CD4-positive, alpha-beta T cell treated with Interleukin-15 for 1 hour (primary cell): ENCODE measurements at places on chromosomes 2 and 18.

- no peak for DNase-seq
Measured at GRCh38 chr2:35251156-35251555, 1104.4 kb upstream of the CRIM1 start.

DNA sequence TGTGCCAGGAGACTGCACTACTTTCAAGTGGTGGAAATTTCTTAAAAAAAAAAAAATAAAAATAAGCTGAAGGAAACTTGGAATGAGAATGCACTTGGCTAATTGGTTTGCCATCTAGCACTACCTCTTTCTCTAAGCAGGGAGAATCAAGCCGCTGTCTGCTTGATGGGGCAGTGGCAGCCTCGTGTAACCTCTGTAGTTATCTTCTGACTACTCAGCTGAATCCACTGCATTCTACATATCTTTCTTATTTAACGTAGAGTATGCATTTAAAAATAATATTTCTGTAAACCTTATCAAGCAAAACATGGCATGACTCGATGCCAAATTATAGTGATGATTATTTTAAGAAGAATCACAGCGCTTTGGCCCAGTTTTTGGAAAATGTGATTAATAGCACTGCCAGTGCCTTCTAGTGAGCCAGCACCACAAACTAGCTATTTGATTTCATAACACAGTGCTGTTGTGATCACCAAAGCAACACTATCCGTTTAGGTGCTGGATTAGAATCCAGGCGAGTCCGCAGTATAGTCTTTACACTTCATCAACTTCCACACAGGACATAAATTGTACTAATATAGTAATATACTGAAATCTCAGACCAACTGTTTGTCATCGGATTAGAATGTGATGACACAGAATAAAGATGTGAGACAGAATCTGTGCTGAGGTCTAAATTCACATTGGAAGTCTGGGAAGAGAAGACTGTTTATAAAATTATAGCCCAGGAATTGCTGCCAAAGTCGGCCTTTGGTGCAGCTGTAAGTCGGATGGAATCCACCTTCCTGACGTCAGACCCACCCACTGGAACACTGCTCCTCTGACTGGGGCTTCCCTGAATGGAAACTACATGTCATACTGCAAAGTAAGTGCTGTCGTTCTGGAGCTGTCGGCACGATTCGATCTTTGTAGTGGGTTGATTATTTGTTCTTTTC lies 136.5 kb upstream of the ETAA1 start:
- DNase-seq, result no peak

- no peak for DNase-seq
Measured at GRCh38 chr2:98149333-98149697, 62.3 kb downstream of the VWA3B start.

GRCh38 chr2:195663007-195663406 lies 6.0 kb downstream of the SLC39A10 start:
- no peak for DNase-seq

- no peak for DNase-seq
Measured at GRCh38 chr2:135785032-135785431, 43.4 kb downstream of the UBXN4 start.

- DNase-seq, result no peak
Measured at GRCh38 chr2:161975062-161975812, 98.8 kb downstream of the DPP4 start.

DNA sequence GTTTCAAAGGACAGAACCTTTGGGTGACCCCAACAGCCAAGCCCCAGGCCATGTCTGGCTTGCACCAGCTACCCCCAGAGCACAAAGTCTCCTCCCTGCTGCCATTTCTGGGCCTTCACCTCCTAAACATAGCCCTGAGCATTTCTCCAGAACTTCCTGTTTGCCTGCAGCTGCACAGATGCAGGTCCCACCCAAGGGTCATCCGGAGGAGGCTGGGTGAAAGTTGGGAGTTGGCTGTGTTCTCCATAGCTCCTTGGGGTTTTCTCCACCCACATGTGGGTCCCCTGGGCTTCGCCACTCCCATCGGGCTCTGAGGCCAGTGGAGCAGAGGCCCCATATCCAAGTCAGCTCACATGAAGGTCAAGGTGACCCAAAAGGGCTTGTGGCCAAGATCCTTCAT lies 4.3 kb downstream of the TNP1 start:
- DNase-seq, result no peak

DNA sequence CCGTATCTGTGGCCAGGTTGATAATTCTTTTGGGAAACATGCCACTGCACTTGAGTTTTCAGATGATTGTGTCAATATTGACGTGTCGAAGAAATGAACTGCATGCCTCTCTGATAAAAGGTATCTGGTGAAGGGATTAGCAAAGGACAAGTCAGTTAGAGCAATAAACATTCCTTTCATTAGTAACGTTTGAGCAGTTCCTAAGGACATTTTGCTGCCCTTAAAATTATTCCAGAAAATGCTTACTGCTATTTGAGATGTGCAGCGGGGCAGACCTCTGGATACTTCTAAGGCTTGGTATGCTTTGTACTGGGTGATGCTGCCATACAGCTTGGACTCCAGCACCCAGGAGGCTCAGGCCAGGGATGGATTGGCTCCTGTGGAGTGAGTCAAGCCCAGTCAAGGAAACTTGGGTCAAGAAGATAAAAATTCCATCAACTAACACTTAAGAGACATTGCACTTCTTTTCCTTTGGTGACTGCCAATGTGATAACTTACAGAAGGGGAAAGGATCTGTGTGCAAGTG lies 166.7 kb downstream of the FHOD3 start:
- DNase-seq, result no peak

DNA sequence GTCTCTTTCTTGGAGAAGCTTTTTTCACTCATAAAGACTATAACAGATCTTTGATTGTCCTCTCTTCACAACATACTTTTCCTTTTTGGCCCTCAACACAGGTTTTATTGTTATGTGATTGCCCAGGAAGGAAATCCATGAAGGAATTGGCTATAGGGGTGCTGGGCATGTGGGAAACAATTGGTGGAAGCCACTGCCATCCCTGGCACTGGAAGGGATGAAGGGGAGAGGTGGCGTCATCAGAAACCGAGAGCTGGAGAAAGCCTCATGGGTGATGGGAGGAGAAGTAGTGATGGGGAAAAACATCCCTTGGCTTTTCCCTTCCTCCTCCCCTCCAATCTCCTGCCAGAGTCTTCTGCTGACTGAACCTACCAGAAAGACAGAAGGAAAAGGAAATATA lies 106.2 kb downstream of the SPOPL start:
- DNase-seq, result no peak

GRCh38 chr2:137729305-137729704 lies 235.0 kb upstream of the HNMT start:
- DNase-seq, result no peak

DNA sequence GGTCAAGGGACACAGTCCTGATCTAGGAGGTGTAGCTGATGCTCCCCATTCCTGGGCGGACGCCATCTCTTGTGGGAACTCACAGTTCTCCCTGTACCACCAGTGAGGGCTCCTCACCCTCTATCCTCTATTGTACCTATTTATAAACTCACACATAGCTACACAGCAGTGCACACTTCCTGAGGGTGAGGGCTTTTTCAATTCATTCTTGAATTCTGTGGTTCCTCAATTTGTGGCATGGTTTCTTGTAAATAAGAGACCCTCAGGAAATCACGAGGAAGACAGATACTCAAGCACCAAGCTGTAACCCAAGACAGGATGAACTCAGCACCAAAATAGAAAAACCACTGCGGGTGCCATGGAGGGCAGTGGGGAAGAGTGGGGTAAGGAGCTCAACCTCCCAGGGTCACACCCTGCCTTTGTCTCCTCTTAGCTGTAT lies 245.9 kb upstream of the PXDN start:
- DNase-seq, result no peak

DNA sequence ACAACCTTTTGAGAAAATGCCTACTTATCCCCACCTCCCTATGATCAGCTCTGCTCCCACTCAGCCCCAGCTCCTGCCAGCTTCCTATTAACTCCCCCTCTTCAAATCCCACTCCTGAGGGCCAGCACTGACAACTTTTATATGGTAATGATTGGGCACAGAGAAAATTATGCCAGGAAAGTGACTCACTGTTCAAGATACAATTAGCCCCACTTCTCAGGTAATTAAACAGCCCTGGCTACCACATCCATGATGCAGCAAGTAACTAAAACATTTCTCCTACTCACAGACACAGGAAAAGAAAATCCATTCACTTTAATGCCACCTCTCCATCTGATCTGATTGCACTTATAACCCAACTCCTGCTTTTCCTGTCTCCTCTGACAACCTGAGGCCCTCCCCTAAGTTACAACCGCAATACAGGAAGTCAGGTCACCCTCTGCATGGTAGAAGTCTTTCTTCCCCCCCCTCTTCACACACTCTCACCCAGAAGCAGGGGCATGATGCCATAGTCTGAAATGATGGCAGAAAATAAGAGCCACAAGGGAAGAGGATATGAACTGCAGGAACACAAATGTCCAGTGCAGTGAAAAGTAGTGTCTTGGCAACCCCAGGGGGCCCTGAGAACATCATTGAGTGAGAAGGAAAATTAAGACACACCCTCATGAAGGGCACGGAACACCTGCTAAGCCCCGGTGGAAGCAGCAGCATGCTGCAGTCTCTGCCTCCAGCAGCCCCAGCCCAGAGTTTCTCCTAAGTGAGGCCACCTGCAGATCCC lies 54.4 kb downstream of the STK39 start:
- DNase-seq, result peak; percentile 37

GRCh38 chr2:224222291-224222690 lies 179.6 kb downstream of the FAM124B start:
- DNase-seq, result no peak

- peak; percentile 1 for DNase-seq
Measured at GRCh38 chr18:13374468-13375301, 156.1 kb downstream of the LDLRAD4 start.
